Kidney epithelial cell (primary cell): ENCODE measurements at places on chromosomes 4 and X.

- no peak for DNase-seq
These were observed 192.3 kb downstream of the GPAT3 start for GRCh38 chr4:83728191-83728590.

DNA sequence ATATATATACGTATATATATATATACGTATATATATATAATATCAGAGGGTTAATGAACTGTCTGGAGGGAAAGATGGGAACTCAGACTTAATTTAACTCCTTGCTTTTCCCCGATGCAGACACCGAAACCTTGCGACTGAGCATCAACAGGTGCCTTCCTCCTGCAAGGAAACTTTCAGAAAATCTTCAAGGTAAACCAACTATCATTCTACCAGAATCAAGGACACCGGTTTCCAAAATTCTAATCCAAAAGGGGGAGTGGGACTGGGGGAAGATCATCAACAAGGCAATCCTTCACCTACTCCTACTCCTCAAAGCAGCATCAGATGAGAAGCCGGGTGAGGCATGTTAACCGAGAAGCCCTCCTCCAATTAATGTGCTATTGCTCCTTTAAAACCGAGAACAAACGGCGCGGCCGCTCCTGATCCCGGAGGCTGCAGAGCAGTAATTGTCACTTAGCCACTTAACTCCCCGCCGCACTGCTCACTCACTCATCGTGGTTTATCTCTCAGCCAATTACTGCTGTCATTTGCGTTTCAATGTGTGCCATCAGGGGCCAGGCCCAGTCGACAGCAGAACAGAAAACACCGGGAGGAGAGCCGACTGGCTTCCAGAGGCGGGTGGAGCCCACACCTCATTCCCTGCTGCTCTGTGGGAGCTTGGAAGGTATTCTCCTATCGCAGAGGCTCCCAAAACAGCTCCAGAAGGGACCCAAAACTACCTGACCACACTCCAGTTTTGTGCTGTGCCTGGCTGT lies 61.7 kb downstream of the MAML3 start:
- no peak for DNase-seq

- DNase-seq: no peak
These were observed 171.2 kb upstream of the NDP start for GRCh38 chrX:44144177-44144945.

- DNase-seq: no peak
These were observed 23.9 kb downstream of the SCD5 start for GRCh38 chr4:82774711-82775171.

DNA sequence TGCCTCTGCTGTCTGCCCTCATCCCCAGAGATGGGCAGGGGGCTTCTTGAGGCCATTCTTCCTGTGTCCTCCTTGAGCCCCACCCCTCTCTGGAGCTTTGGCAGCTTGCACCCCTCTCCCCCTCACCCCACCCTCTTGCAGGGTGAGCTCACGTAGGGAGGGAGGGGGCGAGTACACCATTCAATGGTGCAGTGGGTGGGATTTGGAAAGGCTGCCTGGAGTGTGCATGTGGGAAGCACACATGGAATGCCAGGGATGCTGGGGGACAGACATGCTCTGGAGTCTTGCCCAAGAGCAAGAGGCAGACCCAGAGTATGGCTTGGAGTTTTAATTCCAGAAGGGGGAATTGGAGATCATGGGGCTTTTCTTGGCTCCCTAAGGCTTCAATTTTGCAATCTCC lies 5.6 kb downstream of the PAK3 start:
- no peak for DNase-seq

DNA sequence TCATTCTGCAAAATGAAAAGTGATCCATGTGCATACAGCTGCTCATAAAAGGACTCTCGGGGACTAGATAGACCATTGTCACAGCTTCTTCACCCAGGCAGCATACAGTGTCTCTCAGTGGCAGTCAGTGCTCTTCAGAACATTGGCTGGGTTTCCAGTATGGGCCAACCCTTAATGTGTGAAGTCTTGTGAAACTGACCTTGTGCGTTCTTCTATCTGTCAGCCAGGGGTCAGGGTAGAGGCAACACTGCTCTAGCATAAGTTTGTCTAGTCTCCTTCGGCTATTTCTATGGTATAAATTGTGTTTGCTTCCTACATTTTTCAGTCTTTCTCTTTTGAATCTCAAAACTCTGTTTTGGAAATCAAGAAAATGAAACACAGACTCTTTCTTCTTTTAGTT lies 37.0 kb upstream of the SMIM31 start:
- DNase-seq: no peak

DNA sequence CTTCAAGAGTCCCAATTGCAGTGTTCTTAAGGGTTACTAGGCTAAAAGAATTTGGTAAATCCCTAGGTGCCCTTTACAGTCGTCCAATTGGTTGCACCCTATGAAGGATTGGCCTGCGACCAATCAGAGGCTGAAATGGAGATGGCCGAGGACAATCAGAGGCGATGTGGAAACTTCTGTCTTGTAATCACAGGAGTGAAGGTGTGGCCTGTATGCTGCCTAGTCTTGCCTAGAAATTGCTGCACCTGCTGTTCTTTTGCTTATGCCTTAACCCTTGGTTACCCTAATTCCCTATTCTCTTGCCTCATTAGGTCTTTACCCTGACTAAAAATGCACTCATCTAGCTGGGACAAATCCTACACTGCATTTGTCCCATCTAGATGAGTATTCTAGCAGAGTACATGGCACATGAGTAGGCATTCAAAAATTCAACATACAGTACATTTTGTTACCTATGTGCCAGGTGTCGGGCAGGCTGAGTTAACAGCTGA lies 1.0 kb upstream of the DCK start:
- DNase-seq: no peak

DNA sequence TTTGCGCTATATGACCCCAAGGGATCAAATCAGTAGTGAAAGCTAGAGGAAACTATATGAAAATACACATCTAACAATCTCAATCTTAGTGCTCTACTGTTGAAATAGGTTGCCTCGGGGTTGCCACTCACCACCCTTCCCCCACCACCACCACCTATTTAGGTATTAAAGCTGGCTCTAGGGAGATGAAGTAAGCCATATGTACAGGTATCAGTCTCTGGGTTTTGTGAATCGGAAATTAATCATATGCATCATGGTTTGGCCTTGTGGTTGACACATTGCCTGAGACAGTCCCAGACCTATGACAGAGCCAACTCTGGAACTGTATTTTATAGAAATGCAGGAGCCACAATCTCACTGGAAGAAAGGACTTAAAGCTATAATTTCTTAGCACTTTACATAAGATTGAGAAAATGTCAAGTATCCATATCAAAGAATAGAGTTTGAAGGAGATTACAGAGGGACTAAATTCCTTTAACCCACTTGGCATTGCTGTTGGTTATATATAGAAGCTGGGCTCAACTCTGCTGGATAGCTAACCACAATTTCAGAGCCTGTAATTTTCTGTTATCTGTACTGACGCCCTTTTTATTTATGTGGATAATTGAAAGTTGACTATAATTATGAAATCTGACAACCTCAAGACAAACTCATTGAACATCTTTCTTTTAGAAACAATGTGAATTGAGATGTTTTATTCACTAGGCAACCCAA lies 26.7 kb upstream of the BMP2K start:
- DNase-seq: no peak

DNA sequence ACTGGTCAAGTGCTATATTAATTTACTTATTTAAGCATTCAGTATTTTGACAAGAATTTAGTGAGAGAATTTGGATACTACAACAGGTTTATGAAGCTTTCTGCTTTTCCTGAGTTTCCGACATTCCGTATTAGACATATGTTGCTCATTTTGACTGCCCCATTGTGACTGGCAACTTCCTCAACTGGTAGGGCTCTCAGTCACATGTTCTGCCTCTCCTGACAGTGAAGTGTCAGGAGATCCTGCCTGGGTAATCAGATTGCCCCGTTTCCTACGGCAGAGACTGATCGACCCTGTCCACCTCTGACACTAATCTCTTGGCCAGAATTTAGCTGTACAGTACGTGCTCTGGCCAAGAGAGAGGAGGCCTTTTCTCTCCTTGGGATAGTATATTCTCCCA lies 49.5 kb downstream of the CLNK start:
- no peak for DNase-seq

- DNase-seq: peak; percentile 4
These were observed 46.7 kb downstream of the C4orf46 start for GRCh38 chr4:158624889-158625478.

GRCh38 chr4:82255657-82256056 lies 118.1 kb downstream of the HNRNPD start:
- DNase-seq: no peak

GRCh38 chr4:38131371-38132091 lies 171.3 kb downstream of the PTTG2 start:
- DNase-seq: no peak

DNA sequence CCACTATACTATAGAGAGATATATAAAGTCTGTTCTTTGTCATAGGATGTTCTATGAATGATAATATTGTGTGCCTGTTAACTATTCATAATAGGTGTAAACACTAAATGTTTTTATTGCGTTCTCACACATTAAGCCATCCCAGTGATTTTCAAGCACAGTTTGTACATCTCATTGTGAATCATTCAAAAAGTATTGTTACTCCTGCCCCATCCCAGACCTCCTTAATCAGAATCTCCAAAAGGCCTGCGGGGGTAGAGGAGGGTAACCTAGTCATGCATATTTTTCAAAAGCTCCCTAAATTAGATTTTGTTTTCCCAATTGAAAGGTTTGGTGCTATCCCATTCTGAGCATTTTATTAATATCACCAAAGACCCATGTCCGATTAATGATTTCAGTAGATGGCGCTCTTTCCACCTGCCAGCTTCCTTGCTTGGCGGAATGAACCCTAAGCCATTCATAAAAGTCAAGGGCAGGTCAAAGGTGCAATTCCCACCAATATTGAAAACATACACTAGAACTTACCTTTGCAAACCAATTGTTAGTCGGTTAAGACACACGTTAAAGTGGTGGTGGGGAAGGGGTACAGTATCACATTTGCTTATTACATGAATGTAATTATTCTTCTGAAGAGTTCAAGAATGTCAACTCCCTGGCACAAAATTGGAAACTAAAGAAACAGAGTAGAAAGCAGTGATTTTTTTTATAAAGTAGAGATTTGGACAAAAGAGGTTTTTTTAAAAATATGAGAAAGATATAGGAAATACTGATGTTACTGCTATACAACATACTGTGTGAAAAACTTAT lies 5.8 kb upstream of the TET2 start:
- DNase-seq: no peak

- DNase-seq: peak; percentile 50
These were observed at the start of gene ADAMTS3 for GRCh38 chr4:72568959-72569718. Gene ADAMTS3, minus strand, starts transcription at chr4:72569221. Its CDS starts 459 bp downstream, at chr4:72568762.

GRCh38 chr4:139602776-139603360 lies 46.8 kb upstream of the SETD7 start:
- no peak for DNase-seq

- DNase-seq: peak; percentile 18
These were observed 1798.9 kb downstream of the PCDH7 start for GRCh38 chr4:32519060-32519459.

- no peak for DNase-seq
These were observed 335.5 kb downstream of the ZNF674 start for GRCh38 chrX:46209768-46210167.

- DNase-seq: no peak
These were observed 481.2 kb upstream of the DIPK2B start for GRCh38 chrX:45681891-45682290.

DNA sequence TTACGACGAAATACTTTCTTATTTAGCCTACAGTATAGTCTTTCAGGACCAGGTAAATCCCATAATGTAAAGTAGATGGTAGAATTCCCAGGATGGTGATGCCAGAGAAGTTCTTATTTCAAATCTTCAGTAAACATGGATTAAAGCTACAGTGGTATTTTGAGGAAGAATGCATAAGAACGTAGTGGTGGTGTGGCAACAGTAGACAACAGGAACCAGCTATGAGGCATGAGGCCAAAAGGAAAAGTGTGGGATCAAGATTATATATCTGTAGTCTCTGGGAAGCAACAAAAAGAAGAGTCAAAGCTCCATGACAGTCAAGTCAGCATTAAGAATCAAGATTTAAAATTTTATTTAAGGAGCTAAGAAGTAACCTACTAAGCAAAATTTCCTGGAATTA lies 60.2 kb downstream of the METTL14 start:
- DNase-seq: no peak

- no peak for DNase-seq
These were observed 5.3 kb downstream of the NKX1-1 start for GRCh38 chr4:1400831-1401408.

GRCh38 chr4:30714408-30715031 lies 5.6 kb upstream of the PCDH7 start:
- no peak for DNase-seq

GRCh38 chrX:56366901-56367300 lies 134.7 kb downstream of the KLF8 start:
- no peak for DNase-seq
